GM12892 (cell line): ENCODE measurements at places on chromosomes 11 and 22.

DNA sequence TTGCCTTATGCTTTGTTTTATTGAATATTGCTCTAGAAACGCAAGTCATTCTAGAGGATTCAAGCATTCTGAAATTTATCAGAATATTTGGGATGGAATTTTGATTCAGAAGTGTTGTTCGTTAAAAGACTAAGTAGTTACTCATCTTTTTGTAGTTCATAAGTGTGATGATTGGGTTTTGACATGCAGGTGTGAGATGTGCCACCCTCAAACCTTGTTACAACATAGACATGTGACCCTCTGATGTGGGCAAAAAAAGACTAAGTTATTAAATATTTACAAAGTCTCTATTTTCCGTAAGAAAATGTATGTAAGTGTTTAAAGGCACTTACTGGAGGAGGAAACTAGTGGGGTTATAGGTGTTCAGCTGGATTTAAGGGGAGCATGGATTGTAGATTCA is 8.9 kb downstream of the YWHAH start:
- no peak for DNase-seq

GRCh38 chr11:64694026-64694755 is 28.8 kb downstream of the NRXN2 start:
- no peak for DNase-seq

DNA sequence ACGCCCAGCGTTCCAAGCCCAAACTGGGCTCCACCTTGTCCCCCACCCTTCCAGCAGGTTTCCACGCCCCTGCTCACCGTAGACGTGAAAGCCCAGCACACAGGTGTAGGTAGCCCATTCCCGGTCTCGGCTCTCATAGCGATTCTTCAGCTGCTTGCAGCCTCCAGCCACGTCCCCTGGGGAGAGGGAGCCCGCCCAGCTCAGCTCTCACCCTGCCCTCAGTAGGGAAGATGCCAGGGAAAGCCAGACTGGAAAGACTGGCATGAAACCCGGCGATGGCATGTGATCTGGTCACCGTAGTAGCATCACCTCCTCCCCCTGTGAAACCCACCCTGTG is 1.4 kb upstream of the MTA2 start:
- no peak for DNase-seq

DNA sequence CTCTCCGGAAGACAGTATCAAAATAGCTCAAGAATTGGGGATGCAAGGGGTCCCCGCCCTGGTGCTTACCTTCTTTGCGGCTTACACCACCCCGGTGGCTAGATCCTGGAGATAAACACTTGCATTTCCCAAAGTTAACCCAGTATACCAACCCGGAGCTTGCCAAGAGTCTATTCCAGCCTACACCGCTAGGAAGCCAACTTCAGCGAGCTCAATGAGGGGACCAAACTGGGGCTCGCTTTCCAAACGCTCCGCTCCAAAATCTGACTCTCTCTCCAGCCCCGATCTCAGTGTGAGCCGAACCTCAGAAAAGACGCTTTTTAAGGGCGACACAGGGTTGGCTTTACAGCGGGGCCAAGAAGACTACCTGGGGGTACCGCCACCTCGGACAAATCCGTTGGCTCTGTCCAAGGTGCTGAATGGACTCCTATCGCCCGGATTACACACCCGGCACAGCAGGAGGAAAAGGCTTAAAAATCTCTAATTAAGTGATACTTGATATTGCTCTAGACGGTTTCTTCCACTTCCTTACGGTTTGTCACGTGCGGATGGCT is 20.1 kb upstream of the BDNF start:
- no peak for DNase-seq

DNA sequence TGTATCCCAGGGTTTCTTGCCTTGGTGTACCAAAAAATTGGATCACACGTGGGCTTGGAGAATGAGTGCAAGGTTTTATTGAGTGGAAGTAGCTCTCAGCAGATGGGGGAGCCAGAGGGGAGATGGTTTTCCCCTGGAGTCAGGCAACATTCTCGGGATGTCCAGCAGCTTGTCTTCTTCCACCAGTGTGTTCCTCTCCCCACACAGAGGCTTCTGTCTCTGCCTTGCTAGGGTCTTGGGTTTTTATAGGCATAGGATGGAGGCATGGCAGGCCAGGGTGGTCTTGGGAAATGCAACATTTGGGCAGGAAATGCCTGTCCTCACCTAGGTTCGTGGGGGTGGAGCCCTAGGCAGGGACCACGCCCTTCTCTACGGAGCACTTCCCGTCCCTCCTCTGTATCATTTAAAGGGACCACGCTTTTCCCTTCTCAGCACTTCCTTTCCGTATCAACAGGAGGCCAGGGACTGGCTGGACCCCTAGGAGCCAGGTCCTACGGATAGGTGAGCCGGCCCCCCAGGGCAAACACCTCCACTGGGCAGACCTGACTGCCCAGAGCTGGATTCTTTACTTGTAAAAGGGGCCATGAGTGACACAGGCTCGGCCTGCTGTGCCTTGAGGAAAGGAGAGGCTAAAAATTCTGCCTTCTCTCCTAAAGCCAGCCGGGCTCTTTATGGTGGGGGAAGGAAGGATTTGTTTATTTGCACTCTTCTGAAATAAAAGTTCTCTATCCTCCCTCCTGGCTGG is 55.3 kb upstream of the CCDC188 start:
- peak; percentile 59 for DNase-seq
